ENCODE measurements at places on chromosomes 1 and 21. TPM values are rescaled to one million over a fixed set of nuclear protein-coding genes. Genes with fewer than 3 reads are reported as not detected.

DNA sequence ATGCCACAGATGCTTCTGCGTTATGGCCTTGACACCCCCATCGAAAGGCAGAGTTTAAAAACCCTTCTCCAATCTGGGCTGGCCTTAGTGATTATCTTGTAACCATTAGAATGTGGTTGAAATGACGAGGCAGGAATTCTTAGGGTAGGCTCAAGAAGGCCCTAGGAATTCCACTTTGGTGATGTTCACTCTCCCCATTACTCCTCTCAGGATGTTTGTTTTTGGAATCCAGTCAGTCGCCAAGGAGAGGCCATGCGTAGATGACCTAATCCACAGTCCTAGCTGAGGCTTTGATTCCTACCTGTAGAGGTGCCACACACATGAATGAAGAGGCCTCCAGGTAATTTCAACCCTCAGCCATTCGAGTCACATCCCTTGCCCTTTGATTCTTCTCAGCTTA is 318.2 kb downstream of the NEGR1 start:
- no peak for DNase-seq

Gene SH3D21
- 3.9 TPM for total RNA-seq

DNA sequence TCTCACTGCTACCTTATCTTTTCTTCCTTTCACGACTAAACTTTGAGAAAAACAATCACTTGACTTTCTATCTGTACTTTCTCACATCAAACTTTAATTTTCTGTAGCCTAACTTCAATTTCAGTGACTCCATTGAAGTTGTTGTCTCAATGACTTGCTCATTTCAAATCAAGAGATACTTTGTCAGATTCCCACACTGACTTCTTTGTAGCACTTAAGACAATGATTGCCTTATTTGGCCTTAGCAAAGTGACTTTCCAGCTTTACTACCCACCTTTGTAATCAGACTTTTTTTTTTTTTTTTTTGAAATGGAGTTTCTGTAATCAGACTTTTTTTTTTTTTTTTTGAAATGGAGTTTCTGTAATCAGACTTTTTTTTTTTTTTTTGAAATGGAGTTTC is 37.0 kb downstream of the AGO4 start:
- DNase-seq = no peak

DNA sequence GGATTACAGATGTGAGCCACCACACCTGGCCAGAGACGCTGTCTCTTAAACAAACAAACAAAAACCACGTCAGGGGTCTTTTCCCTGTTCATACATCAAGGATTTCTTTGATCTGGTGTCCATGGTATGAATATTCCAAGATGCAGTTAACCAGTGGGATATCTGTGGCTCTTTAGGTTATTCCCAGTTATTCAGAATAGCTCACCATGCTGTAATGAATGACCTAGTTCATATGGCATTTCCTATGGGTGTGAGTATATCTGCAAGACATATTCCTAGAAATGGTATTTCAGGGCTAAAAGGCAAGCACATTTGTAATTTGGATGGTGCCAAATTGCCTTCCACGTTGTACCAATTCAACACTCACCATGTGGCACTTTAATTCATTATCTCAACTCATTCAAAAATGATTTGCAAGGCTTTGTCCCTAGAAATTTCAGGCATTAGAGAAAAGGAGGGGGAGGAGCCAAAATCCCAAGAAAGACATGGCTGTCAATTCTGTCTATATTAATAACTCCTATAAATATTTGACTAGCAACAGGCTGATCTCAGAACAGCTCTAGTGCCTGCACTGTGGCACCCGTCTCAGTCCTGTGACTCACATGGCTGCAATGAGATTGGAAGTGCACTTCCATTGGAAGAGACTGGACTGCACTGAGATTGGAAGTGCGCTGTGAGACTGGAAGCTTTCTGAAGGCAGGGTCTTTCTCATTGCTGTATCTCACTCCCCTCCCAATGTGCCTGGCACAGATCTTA is 6.0 kb upstream of the STMN1 start:
- DNase-seq = no peak

- no peak for DNase-seq
Measured at GRCh38 chr1:242826701-242827336, 302.3 kb upstream of the PLD5 start.

Gene EXO1
- total RNA-seq = not detected

- no peak for DNase-seq
Measured at GRCh38 chr21:31222142-31222541, 121.9 kb downstream of the TIAM1 start.

Gene MRPS21
- total RNA-seq = 39.5 TPM

Gene CD5L
- 0.28 TPM for total RNA-seq

Data from thoracic aorta (tissue), 2 donors.